ENCODE measurements at places on chromosomes 7 and 10.

DNA sequence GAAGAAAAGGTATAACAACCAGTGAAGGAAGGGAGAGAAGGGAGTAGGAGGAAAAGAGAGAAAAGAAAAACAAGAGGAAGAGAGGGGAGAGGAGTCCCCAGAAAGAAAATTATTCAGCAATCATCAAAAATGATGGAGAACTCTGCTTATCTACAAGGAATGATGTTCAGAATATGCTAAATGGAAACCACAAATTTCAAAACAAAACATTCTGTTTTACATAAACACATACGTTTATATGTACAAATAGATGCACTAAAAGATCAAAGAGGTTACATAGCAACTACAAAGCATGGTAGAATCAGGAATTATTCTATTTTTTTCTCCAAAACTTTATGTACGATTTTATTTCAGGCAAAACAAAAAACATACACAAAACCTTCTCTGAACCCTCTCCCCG lies 91.9 kb downstream of the FAM13C start:
- DNase-seq: no peak

GRCh38 chr7:4857189-4857588 lies 4.6 kb downstream of the PAPOLB start:
- DNase-seq: no peak

DNA sequence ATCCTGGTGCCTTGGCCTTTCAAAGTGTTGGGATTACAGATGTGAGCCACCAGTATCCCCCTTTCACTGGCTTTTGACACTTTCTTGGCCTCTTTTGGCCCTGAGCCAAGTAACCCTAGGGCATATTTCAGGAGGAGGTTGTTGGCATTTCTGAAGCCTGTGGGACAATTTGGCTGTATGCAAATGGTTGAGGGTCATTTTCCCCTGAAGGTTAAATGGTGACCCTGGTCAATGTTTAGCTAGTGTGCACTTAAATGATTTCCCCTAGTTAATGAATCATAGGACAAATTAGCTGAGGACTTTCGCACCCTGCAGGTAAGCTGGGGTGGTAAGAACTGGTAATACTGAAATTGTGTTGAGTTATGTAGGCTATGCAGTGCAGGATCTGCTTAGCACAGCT lies 660.5 kb downstream of the LRMDA start:
- no peak for DNase-seq

DNA sequence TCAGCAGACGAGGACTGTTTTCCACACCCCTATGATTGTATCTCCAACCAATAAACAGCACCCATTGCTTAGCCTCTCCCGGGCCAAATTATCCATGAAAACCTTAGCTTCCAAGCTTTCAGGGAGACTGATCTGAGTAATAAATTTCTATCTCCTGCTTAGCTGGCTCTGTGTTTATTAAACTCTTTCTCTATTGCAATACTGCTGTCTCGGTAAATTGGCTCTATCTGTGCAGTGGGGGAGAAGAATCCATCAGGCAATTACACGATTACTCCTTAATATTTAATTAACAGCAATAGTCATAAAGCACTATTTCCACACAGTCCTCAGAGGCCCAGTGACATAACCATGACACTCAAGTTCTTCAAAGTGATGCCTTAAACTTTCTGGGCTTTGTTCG lies 1122.8 kb downstream of the TYW1 start:
- no peak for DNase-seq

DNA sequence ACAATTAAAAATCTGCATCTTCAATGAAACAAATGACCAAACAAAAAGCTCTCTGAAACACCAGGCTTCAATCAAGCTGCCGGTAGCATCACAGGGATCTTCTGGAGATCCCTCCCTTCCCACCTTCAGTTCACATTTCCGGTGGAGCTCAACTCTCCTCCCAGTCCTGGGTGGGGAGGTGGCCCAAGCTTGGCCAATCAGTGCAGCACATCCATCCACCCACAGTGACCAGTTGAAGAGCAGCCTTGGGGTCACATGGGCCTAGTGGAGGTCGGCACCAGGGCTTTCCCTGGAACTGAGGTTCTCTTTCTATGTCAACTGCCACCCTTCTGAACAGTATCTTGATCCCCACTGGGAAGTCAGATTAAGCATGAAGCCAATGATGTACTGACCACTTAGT lies 620.1 kb upstream of the MGMT start:
- DNase-seq: no peak

DNA sequence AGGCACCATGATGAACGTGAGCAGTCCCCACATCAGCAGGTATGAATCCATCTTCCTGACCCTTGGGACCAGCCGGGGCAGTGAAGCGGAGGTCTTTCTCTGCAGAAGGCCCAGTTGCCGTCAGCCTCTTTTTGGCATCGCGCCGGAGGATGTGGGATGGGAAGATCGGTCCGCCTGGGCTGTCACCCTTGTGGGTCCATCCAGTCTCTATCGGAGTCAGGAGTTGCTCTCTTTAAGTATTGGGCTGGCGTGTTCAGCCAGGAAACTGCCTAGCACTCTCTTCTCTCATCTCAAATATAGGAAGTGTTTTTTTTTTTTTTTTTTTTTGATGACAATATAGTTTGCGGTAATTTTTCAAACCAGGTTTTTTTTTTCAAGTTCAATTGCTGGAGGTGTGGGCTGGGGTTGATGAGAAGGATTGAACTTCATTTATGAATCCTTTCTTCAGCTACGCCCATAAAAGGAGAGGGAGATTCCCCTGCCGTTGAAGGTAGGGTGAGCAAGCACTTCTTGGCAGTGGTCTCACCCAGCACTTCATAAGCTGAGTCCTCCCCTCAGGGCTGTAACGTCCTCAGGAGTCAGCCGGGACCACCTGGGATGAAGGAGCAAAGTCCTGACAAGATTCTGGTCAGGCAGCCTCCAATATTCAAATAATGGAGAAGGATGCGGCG lies at the start of gene IL2RA:
TSS of gene IL2RA (minus strand) at position 267 of the 671 bp plus-strand sequence. CDS start at position 51, 216 bp downstream.
- DNase-seq: no peak

DNA sequence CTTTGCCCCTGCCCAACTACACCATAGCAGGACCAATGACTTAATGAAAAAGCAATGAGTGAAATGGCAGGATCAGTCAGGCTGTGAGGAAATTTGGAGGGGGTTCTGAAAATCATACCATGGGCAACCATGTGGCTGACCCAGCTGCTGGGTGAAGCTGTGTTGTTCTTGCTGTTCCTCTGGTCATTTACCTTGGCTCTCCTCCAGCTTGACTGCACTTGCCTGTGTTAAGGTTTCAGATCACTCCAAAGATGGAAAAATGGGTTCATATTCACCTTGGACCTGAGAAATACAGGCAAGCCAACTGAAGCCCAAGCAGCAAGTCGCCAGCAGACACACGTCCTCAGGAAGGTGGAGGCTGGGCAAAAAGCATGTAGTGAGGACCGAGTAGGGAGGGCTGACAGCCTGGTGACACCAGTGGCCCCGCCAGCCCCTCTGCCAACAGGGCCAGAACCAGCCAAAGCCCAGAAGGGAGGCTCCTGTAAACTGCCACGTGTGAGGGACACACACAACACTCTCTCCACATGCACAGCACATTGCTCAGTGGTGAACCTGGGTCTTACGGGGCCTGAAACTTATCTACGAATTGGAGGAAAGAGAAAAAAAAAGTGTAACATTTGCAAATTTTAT lies 40.1 kb downstream of the PARP12 start:
- no peak for DNase-seq

DNA sequence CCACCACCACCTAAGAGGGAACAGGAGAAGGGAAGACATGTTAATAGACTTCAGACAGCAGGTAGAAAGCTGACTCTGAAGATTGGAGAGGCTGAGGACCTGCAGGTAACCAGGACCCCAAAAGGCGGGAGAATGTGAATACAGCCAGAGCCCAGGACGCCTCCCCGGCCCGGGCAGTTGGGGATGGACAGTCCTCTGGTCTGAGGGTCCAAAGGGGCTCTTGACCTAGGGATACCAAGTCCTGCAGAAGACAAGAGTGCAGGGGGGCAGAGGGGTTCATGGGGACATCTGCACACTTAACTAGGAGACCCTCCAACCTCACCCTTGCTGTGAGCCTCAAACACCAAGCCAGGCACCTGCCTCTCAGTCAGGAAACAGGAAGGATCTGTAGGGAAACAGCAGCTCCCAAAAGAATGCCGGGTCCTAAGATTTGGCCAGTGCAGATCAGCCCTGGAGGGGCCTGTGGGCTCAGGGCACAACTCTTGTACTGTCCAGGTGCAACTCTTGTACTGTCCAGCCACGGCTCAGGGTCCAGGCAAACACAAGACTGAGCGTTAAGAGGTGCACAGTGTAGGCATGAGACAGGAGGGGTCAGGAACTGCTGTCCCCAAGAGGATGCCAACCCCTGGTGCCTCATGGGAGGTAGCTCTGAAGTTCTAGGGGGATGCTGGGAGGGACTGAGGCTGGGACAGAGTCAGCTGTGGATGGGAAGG lies 2.3 kb upstream of the STK32C start:
- DNase-seq: no peak

DNA sequence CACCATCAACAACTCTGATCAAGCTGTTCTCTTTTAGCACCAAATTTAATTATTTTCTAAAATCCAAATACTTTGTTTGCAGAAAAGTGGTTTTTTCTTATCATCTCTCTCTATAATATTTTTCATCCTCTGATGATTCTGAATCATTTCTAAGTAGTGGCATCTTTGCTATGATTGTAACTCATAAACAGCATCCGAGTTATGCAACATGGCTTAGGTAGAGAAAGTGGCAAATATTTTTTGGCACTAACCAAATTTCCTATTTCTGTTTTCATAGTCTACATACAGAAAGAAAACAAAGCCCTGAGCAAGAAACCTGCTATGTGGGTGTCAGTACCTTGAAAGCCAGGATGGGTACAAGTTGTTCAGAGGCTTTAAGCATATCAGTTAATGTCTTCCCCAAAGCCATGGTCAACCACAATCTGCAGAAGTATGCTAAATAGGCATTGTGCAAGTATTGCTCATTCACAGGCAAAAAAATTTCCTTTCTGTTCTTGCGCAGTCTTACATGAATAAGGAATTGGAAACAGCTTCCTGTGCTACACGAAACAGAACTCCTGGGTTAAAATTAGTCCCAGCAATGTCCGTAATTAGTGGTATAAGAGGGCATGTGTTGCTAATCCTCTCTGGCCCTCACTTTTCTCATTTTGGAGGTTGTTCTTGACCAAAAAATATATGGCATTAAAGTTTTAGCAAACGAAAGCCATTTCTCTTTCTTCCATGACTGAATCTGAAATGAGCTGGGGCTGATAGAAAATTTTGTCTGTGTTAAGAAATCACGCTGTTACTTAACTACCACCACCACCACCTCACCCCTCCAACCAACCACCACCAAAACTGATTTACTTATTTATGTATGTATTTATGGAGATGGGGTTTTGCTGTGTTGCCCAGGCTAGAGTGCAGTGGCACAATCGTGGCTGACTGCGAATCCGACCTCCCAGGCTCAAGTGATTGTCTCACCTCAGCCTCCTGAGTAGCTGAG lies 325.6 kb upstream of the MAGI2 start:
- no peak for DNase-seq

GRCh38 chr7:26397796-26398426 lies 106.2 kb downstream of the SNX10 start:
- no peak for DNase-seq

DNA sequence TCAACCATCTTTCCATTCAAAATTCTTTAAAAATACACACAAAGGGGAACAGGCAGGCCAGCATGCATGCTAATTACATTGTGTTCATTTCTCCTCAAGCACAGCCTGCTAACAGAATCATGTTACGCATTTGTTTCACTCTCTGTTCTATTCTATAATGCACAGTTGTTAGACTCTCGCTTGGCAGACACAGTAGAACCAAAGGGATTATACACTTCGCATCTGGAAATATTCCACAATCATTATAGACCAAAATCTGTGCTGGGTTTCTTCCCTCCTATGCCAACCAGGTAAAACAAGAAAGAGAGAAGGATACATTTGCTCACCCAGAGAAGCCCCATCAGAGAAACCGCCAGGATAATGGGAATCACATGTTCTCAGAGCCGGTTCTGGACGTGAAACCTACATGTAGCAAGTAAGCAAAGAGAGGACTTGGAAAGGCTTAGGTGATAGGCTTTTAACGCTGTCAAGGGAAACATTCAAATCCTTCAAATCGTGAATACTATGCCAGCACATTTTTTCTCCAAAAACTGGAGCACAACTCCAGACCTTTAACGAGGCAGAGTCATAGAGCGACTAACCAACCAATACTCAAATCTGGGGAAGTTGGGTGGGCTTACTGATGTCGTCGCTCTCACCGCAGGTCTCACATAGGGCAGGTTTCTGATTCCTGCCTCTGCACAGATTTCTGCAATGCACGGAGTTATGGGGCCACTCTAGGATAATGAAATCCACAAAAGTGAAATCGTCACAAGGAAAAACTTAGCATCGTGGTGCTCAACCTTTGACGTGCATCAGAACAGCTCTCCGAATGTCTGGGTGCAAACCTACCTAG lies 380.5 kb upstream of the AUTS2 start:
- DNase-seq: no peak

GRCh38 chr7:156604311-156604710 lies 36.3 kb upstream of the RNF32 start:
- no peak for DNase-seq

DNA sequence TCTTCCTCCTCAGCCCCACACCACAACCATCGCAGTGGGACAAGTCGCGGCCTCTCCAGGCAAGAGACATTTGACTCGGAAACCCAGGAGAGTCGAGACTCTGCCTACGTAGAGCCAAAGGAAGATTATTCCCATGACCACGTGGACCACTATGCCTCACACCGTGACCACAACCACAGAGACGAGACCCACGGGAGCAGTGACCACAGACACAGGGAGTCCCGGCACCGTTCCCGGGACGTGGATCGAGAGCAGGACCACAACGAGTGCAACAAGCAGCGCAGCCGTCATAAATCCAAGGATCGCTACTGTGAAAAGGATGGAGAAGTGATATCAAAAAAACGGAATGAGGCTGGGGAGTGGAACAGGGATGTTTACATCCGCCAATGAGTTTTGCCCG lies 112.1 kb downstream of the NSUN6 start:
- DNase-seq: no peak

GRCh38 chr10:131993275-131993674 lies 11.6 kb upstream of the BNIP3 start:
- DNase-seq: no peak

DNA sequence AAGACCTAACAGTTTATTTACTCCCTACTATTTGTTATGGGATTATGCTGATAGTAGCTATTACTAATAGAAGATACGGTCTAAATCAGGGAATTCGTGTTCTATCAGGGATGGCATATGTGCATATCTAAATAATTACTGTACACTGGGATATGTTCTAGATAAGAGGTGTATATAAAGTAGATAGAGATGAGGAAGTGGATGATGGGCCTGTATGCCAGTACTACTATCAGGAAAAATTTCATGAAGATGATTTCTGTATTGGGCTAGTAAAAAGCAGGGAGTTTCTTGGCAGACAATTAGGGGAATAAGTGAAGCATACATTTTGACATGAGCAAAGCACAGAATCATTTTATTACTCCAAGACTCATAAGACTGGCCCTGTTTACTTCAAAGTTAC lies 26.2 kb downstream of the PTPN12 start:
- DNase-seq: no peak

DNA sequence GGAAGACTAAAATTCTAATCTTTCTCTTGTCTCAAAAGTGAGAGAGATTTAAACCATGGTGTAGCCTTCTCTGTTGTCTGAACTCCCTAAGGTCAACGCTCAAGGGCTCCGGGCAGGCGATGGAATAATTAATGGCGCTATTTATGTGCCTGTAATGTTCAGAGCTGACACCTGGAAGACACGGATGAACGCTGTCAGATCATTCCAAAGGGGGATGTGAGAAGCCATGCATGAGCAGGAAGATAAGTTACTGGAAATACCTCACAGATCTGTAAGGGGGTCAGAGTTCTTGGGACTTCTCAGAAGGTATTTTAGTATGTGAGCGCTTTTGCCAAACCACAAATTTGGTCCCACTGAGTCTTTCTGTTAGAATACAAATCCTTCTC lies 73.3 kb upstream of the MTPN start:
- no peak for DNase-seq

All from NCI-H1694 (cell line).